ENCODE measurements at places on chromosomes 6 and 20.

- no peak for DNase-seq
These were observed 19.1 kb downstream of the GCNT2 start for GRCh38 chr6:10540073-10540746.

- no peak for DNase-seq
These were observed 1.9 kb downstream of the PPP1R3D start for GRCh38 chr20:59938221-59938620.

DNA sequence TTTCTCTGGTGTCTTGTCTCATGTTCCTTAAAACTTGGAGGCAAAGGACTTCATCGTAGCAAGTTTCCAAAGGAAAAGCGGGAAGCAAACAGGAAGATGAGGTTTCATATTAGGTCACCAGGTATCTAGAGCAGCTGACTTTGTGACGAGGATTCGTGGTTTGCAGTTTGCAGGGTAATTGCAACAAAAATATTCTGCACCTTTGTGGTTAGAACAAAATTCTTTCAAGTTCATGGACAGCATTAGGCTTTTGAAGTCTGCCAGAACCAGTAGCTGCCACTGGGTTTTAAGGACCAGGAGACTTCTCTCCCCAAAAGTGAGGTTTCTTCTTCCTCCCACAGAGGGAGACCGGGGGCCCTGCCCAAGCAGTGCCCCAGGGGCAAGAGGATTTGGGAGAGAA lies 63.4 kb downstream of the RPP40 start:
- no peak for DNase-seq

DNA sequence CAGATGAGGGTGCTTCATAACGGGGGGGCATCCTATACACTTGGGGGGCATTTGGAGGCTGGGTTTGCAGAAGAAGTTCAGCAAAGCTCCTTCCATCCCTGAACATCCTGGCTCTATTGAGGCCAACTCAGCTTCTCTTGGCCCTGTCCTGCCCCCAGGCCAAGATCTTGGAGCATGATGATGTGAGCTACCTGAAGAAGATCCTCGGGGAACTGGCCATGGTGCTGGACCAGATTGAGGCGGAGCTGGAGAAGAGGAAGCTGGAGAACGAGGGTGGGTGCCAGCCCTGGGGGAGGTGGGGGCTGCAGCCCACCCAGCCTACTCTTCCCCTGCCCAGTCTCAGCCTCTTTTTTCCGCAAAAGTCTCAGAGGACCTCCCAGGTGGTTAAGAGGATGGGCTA lies 17.2 kb downstream of the GDAP1L1 start:
- DNase-seq: no peak

DNA sequence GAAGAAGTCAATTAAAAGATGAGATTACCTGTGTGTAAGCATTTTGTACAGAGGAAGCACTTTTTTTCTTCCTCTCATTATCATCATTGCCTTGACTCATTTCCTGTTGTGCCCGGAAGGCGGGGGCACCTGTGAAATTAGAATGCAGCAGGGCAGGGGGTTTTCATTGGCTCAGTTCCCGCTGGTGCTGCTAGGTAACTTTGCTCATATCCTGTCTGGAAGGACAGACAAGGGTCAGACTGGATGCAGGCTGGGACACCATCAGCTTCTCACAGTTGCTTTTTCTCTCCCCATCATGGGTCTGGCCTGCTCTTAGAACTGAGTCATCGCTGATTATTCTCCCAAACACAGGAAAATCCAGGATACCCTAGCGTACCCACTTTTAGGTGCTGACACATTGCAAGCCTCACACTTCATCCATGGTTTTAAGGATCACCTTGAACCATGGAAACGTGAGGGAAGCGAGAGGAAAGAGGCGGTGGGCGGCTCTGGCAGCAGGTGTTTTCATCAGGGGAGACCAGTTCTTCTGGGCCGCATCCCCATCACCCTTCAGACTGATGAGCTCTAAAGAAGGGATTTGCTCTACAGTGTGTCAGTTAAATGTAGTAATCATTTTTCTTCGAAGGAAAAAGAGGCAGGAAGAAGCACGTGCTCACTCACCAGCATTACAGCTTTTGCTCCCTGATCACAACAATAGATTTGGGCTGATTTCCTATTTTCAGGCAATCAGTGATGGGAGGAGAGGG lies 195.7 kb upstream of the SASH1 start:
- no peak for DNase-seq

- DNase-seq: no peak
These were observed 69.5 kb upstream of the LTV1 start for GRCh38 chr6:143773506-143774150.

GRCh38 chr6:170137176-170137891 lies 153.5 kb downstream of the DLL1 start:
- DNase-seq: no peak

DNA sequence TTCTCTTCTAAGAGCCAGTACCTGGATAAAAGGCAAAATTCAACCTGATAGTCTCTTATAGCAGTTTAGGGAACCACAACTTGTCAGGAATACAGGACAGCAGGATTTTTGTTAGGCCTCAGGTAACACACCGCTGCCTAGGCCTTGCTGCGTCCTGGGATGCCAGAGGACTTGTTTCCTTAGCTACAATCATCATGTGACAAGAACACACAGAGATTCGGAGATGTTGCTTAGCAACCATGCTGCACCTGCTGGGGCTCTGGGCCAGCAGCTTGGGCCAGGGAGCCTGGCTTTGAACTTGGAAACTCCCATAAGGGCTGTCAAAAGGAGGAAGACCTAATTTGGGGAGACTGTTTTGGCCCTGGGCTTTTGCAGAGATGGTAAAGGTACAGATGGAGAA lies 36.1 kb upstream of the CHD6 start:
- no peak for DNase-seq

DNA sequence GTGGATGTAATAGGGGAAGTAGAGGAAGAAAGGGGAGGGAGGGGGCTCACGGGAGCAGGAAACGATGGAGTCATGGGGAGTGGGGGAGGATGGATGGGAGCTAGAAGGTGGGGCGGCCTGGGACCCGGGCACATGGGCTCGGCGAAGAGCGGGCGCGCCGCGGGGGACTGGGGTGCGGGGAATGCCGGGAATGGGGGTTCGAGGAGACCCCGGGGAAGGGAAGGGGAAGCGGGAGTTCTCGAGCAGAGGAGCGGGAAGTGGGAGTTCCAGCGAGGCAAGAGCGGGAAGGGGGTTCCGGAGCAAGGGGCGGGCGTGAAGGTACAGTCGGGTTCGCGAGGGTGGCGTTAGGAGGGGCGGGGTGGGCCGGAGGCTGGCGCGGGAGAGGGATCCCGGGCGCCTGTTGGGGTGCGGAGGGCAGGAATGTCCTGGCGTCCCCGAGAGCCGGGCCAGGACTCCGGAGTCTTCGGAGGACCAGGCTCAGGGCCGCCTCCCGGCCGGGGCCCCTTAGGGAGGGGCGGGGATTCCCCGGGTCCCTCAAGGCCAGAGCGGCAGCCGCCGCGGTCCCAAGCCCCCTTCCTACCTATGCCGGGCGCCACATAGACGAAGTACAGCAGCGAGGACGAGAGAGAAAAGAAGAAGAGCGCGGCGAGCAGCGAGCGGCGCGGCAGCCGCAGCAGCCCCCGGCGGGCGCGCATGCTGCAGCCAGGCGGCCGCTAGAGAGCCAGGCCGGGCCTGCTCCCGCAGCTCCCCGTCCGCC lies 504 bp downstream of the B4GALT5 start:
- DNase-seq: no peak

- DNase-seq: no peak
These were observed 23.4 kb upstream of the PLN start for GRCh38 chr6:118524686-118525085.

DNA sequence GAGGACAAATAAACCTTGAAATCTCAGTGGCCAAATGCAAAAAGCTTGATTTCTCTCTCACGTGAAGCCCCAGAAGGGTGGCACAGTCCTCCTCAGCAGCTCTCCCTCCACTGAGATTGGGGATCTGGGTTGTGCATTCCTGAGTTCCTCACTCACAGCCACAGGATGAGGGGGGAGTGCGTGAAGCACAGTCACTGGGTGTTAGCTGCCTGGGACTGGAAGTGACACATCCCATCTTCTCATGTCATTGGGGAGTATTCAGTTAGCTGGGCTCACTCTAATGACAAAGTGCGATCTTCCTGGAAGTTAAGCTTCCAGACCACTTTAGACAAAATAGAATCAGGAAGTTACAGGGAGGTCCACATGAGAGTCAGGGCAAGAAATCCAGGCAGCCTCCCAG lies 192.2 kb upstream of the LRFN2 start:
- DNase-seq: no peak

DNA sequence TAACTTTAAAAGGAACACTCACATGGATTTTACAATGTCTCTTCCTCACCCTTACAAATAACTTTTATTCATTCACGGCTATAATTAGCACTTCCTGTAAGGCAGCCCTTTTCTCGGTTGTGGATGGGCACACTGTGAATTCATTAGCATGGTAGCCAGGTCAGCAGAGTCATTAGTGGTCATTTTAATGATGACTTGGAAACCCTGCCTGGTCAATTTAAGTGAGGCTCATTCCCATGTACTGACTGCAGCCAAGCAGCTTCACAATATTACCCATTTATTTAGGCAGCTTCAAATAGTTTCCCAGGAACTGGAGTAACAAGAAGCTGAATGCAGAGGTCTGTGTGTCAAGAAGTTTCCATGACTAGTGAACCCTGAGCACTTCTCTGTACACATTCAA lies 248.8 kb downstream of the KHDC1L start:
- DNase-seq: no peak

- DNase-seq: peak; percentile 24
These were observed 1.2 kb downstream of the TPD52L1 start for GRCh38 chr6:125154761-125155135.

GRCh38 chr6:12873691-12874090 lies 157.1 kb downstream of the PHACTR1 start:
- DNase-seq: no peak

DNA sequence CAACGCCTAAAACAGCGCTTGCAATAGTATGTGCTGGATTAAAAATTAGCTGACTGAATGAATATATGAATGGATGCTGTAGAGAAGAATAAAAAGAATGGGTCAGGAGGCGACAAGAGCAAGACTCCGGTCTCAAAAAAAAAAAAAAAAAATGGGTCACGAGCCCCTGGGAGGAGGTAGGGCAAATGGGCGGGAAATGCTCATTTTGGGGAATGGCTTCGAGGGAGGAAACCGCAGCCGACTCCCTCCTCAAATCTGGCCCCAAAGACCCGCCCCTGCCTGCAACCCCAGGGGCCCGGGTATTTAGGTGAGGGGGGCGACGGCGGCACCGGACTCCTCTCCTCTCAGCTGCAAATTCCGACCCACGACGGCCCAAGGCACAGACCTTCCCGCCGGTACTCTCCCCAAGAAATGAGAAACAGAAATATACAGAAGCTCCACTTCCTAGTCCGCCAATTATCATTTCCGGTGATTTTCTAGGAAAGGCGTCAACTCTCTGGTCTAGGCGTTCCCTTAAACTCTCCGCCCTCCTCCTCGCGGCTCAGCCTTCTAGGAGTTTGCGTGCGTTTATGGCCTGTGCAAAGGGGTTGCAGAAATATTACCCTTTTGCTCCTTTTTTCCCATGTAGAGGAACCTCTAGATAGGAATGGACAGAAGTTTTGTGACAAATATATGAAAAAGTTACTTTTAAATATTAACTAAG lies at the start of gene ZNF311:
Gene ZNF311 (minus strand): TSS at position 133 of the 703 bp plus-strand sequence. CDS start 1,361 bp downstream, outside the sequence.
- DNase-seq: peak; percentile 28

- no peak for DNase-seq
These were observed 25.5 kb downstream of the AMD1 start for GRCh38 chr6:110900028-110900598.

DNA sequence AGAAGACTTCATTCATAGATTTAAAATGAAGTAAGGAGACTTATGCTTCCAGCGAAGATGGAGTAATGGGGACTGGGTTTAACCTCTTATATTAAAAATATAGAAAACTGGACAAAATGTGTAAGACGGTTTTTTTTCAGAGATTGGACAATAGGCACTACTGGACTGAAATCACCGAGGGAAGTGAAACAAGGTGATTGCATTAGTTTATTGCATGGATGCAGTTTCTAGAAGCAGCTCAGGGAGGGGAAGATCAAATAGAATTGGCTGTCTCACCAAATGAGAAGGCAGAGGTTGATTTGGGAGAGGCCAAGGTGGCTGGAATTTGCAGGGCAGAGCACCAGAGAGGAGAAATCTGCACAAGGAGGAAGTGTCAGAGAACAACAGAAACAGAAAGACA lies 162.6 kb downstream of the DNAH8 start:
- no peak for DNase-seq

DNA sequence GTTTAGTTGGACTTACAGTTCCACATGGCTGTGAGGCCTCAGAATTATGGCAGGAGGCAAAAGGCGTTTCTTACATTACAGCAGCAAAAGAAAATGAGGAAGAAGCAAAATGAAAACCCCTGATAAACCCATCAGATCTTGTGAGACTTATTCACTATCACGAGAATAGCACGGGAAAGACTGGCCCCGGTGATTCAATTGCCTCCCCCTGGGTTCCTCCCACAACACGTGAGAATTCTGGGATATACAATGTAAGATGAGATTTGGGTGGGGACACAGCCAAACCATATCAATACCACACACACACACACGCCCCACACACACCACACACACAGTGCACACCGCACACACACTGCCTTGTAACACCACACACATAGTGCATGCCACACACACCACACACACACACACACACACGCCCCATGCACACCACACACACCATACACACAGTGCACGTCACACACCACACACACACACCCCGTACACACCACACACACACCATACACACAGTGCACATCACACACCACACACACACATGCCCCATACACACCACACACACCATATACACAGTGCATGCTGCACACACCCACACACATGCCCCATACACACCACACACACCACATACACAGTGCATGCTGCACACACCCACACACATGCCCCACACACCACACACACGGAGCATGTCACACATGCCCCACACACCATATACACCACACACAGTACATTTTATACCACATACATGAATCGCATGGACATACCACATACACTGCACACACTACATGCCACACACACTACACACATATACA lies 310.5 kb downstream of the TAF4 start:
- DNase-seq: no peak

- DNase-seq: no peak
These were observed 41.2 kb upstream of the TMEM200A start for GRCh38 chr6:130324657-130325056.

DNA sequence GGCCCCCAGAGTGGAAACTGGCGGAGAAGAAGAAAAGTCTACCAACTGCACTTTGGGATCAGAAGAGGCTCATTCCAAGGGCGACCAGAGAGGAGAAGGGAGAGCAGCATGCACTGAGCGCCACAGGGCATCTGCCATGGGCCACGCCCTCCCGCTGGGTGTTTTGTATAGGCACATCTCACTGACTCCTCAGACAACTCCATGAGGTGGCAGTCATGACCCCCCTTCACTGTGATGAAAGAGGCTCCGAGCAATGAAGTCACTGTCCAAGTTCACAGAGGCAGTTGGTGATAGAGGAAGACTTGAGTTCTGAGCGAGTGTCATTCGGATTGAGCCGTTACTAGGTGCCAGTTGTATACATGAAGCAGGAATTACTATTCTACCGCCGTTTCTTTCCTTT lies 15.4 kb downstream of the BPIFB1 start:
- no peak for DNase-seq

DNA sequence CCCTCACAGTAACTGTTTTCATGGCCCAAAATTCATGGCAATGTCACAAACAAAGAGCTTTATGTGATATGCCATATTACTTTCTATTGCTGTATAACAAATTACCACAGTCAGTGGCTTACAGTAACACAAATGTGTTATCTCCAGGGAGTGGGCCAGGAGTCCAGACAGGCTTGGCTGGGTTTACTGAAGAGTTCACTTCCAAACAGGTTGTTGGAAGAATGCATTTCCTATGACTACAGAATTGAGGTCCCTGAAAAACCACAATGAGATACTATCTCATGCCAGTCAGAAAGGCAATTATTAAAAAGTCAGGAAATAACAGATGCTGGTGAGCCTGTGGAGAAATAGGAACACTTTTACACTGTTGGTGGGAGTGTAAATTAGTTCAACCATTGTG lies 431.9 kb downstream of the PKHD1 start:
- no peak for DNase-seq

- DNase-seq: no peak
These were observed 384.0 kb downstream of the SAMD5 start for GRCh38 chr6:147892476-147892875.
